ENCODE measurements at places on chromosomes 13 and 19.

GRCh38 chr19:10701955-10702525 is 801 bp downstream of the QTRT1 start:
- peak; percentile 19 for DNase-seq

- DNase-seq: no peak
Measured at GRCh38 chr19:4878491-4878968, 11.1 kb upstream of the PLIN3 start.

- DNase-seq: no peak
Measured at GRCh38 chr19:4541114-4541805, 1.4 kb upstream of the LRG1 start.

GRCh38 chr13:50701469-50701868 is 142.0 kb downstream of the DLEU7 start:
- DNase-seq: no peak

GRCh38 chr13:40777166-40777808 is 6.3 kb upstream of the MRPS31 start:
- peak; percentile 46 for DNase-seq

- no peak for DNase-seq
Measured at GRCh38 chr19:33274663-33275558, 27.4 kb downstream of the CEBPA start.

GRCh38 chr19:5691822-5692722 is 2.0 kb downstream of the RPL36 start:
- no peak for DNase-seq

- DNase-seq: no peak
Measured at GRCh38 chr13:95814495-95814894, 137.6 kb downstream of the DNAJC3 start.

DNA sequence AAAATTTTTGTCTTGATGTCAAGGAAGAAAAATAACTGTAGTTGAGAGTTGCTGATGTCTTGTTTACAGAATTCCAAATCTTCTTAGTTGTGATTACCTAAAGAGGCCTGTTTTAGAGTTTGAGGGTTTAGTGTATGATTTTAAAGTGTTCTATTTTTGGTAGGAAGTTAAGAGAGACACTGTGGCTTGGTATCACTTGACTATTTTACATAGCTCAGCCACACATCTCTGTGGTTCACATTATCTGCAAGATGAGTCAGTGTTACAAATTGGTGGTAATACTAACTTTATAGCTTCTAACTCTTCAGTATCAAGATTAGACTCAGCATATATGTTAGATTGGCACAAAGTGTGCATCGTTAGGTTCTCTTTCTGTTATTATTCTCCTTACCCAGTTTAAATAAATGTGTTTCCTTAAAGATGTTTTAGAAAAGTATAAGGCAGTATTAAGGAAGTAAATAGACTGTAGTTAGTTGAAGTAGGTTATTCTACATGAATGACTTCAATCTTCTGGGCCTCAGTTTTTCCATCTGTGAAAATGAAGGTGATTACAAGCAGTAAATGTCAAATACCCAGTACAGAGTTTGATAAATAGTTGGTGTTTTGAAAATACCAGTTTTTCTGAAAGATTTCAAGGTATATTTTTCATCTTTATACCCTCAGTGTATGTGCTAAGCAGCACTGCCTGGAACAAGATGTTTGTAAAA is 33.4 kb downstream of the COG6 start:
- DNase-seq: peak; percentile 37

- peak; percentile 92 for DNase-seq
Measured at GRCh38 chr13:34025746-34026145, 207.8 kb downstream of the RFC3 start.

Data from fibroblast of skin of right biceps (primary cell).